Right ventricle myocardium superior (tissue), 1 donor: ENCODE measurements at places on chromosomes 2 and 18. TPM values are rescaled to one million over a fixed set of nuclear protein-coding genes. Genes with fewer than 3 reads are reported as not detected.

The ZAP70 gene
- 0.70 TPM for total RNA-seq

The DOK6 gene
- total RNA-seq = 5.2 TPM

The DSG4 gene
- not detected for total RNA-seq

The FKBP1B gene
- total RNA-seq = 3.1 TPM

The SPATA3 gene
- not detected for total RNA-seq

DNA sequence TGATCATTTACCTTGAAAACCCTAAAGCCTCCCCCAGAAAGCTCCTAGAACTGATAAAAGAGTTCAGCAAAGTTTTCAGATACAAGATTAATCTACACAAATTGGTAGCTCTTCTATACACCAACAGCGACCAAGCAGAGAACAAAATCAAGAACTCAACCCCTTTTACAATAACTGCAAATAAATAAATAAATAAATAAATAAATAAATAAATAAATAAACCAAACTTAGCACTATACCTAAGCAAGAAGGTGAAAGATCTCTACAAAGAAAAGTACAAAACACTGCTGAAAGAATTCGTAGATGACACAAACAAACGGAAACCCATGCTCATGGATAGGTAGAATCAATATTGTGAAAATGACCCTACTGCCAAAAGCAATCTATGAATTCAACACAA lies 182.0 kb upstream of the RND3 start:
- DNase-seq = no peak

DNA sequence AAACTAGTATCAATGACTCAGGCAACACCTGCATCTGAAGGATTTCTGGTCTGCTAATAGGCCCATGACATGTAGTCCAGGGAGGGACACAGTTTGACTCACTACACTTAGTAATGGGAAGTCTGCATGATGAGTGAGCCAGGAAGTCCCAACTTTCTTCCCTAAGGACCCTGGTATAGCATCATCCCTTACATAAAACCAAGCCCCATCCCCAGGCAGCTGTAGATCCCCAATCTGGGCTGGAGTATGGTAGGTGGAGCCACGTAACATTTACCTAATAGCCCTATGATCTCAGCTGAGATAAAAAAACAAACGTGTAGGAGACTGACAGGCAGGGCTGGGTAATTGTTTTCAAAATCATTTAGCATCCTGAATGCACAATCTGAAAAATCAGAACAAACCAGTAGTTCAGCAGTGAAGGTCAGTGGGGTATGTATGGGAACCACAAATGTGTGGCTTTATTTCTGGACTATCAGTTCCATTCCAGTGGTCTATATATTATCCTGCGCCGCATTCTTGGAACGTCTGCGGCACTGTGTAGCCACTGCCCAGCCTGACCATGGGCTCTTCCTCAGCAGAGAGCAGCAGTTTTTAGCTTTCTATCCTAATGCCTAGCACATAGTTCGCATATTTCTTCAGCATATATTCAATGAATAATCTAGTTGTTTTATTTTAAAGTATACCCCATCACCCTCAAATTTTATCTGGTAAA lies 33.5 kb downstream of the EPB41L3 start:
- DNase-seq = no peak

DNA sequence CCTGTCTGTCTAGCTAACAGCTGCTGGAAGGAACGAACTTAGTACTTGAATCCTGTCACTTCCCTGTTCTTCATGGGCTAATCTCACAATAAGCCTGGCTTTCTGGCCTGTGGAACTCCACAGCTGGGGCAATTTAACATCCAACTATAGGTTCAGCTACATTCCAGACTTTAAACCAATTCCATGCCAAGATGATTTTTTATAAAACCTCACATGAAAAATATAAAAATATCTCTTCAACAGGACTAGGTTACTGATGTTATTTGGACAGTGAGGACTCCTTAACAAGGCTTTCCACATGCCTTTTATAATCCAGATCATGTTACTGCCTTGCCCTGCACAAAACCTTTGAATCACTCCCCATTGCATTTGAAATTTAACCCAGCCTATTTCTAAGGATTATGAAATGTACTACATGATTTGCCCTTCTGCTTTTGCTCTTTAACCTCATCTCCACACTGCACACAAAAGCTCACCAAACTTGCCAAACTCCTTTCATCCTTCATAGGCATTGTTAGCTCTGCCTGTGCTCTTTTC lies 863.2 kb upstream of the CHAC2 start:
- DNase-seq = no peak

DNA sequence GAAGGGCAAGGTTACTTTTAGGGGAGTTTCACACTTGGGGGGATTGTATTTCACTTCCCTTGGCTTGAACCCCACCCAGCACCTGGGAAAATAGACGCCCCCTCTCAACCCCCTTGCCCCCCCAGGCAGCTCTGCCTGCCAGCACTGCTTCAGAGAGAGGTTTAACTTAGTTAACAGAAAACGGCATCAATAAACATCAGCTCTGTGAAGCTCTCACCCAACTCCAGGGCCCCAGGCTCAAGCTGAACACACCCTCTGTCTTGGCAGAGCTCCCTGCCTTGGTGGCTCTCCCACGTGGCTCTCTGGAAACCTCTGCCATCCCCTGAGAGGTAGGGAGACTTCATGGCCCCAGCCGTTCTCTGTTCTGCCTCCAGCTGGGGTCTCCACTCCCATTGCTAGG lies 244.1 kb downstream of the ACKR3 start:
- no peak for DNase-seq

- DNase-seq = no peak
Observed at GRCh38 chr18:46321955-46322354, 217.8 kb downstream of the HAUS1 start.

GRCh38 chr18:45726603-45727002 lies 2.6 kb downstream of the SLC14A1 start:
- no peak for DNase-seq

DNA sequence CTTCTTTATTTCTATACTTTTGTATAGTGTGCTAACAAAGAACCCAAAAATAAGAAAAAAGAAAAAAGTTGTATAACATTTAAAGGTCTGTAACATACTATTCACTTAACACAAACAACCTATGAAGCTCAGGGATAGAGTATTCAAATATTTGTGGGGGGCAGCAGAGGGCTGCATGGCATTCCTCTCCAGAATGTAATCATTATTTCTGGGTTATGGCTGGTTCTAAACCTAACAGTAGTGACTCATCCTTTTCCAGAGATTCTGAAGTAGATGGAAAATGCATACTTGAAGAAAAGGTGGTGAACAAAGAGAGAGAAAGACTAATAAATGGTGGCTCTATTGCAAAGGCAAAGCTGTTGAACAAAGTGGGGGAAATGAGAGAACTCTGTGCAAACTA lies 249.4 kb downstream of the NRXN1 start:
- no peak for DNase-seq

DNA sequence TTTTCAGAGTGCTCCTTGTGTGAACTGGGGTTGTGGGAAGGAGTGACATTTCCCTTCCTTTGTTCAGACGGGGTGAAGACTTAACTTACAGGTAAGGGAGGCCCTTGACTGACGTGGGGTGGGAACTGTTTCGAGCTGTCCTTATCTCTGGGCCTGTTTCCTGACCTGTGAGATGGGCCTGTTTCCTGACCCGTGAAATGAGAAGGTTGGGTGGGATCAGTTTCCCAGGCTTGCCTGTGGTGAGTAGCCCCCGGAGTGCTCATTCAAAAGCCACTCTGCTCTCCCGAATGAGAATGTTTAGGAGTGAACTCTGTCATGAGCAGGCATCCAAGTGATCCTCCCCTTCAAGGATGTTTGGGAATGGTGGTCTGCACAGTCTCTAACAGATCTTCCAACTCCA lies 4.1 kb upstream of the LYPD6B start:
- no peak for DNase-seq

DNA sequence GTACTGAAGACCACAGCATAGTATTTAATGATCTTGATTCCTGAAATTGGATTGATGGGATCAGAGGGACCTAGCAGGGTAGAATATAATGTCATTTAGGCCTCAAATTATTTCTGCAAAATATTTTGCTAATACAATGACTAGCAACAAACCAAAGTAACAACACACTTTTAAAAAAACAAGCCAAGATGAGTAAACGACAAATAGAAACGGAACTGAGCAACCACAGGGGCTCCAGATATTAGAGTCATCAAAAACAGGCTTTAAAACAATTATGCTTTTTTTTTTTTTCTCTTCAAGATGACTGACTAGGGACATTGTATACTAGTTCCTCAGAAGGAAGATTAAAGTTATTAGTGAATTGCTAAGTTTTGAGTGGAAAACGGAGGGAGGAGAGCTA lies 447.1 kb upstream of the MMADHC start:
- no peak for DNase-seq

- DNase-seq = peak; percentile 97
Observed at GRCh38 chr2:219245148-219245898, at the start of the genes GLB1L and STK16. GLB1L (minus strand) TSS chr2:219245444; CDS start chr2:219243573, 1,871 bp downstream. STK16 (plus strand) TSS chr2:219245479; CDS start chr2:219246000, 521 bp downstream.

- no peak for DNase-seq
Observed at GRCh38 chr2:26540306-26540705, 62.4 kb upstream of the OTOF start.

GRCh38 chr18:9068346-9068745 lies 34.2 kb upstream of the NDUFV2 start:
- DNase-seq = no peak

DNA sequence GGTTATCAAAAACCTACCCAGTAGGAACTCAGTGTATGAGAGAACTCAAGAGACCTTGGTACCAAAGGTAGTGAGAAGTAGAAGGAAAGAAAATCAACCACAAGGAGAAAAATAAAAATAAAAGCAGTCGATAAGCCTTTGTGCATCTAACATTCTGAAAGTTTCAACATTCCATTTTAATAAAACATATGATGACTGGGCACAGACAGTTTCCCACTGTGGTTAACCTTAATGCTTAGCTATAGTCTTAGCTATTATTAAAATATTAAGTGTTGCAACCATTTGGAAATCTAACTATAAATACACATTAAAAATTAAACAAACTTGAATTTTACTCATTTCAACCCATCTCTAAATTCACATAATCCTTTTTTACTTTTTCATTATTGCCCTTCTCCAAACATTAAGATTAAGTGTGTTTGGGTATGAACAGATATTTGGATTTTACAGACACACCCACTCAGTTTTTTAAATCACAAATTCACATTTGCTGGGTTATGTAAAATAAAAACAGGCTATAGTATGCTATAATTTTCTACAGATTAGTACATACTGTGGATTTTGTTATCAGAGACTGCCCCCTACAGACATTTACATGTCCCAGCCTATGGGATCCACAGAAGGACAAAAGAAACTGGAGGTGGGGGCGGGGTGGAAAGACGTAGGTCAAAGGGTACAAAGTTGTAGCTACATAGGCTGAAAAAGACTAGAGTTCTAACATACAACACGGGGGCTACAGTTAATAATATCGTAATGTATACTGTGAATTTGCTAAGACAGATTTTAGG lies 32.8 kb downstream of the SRBD1 start:
- no peak for DNase-seq

- no peak for DNase-seq
Observed at GRCh38 chr2:218605432-218605831, 2.3 kb upstream of the PLCD4 start.

- DNase-seq = no peak
Observed at GRCh38 chr2:27652790-27653189, 10.6 kb downstream of the SUPT7L start.

DNA sequence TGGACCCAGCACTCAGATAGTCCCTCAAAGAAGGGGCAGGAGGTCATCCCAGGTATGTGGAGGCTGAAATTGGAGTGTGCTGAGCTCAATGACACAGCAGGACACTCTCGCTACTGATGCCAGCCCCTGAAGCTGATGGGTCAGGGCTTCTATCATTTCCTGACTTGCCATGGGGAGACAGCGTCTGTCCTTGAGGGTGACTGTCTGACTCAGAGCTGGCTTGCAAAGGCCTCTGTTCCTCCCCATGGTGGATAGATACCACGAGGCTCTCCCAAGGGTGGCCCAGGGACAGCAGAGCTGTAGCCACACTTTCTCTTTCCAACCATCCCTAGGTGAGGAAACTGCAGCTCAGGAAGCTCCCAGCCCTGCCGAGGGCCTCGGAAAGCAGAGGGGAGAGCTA lies 10.8 kb downstream of the ALPG start:
- DNase-seq = no peak

DNA sequence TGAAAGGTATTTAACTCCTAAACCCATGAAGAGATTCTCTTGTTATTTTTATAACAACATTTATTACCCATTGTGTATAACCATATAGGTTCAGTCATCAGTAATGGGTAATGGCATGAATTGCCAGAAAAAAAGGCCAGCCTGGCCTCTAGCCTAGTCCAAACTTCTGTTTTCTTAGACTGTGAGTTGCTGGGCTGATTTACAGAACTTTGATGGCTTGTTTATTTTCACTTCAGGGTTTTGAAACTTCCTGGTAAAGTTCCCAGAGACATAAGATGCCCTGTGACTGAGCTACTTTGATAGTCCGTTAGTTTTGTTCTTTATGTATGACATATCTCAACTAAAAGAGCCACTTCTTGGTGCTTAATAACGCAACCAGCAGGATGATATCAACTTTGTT lies 164.8 kb downstream of the METTL4 start:
- no peak for DNase-seq

DNA sequence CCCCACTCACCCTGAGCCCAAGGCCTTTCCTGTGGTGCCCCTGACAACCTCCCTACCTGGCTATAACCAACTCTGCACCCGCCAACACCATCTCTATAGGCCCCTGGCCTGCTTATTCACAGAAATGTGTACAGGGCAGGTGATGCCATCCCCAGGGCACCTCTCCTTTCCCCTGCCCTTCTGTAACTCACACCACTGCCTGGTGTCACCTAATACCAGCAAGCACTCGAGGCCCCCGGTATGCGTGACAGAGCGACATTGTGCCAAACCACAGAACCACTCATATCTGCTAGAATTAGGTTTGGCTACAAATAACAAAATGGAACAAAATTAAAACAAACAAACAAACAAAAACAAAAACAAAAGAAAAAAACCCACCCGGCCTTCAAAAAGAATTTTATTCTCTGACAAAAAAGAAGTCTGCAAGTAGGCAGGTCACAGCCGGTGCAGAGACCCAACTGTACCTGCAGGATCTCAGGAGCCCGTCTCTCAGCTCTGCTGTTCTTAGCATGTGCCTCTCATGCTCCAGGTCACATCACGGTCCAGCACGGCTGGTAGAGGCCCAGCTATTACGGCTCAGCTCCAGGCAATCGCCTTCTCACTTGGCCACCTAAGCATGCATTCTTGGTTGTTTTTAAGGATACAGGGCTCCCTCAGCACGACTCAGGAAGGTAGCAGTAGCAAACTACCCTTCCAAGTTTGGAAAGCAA lies 51.4 kb downstream of the FAM178B start:
- no peak for DNase-seq

- no peak for DNase-seq
Observed at GRCh38 chr2:229646186-229646723, 68.1 kb downstream of the DNER start.
